Heart right ventricle (tissue), 16 donors: ENCODE measurements at places on chromosomes 6 and 20. TPM values are rescaled to one million over a fixed set of nuclear protein-coding genes. Genes with fewer than 3 reads are reported as not detected.

DNA sequence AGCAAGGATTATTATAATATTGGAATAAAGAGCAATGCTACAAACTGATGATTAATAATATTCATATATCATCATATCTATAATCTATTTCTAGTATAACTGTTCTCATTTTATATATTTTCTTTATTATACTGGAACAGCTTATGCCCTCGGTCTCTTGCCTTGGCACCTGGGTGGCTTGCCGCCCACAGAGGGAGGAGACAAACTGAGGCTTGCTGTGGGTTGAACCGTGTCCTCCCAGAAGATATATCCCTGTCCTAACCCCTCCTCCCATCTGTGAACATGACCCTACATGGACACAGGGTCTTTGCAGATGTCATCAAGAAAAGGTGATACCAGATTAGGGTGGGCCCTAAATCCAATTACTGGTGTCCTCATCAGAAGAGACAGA, 4.7 kb downstream of the RNASET2 start:
- H3K27ac ChIP-seq = no peak overlapping the region
- no peak overlapping the region for H3K4me3 ChIP-seq
- peaks cover 32% of the 10 kb centered on the region for H3K36me3 ChIP-seq
- H3K4me1 ChIP-seq = peaks cover 14% of the 10 kb centered on the region
- H3K27me3 ChIP-seq = no peaks in the 10 kb centered on the region
- DNase-seq = no peak

Gene ENPP1
- 2.2 TPM for total RNA-seq

Gene HLA-B
- 252 TPM for total RNA-seq

GRCh38 chr6:134186355-134186754, 131.6 kb downstream of the SGK1 start:
- H3K27ac ChIP-seq = no peak overlapping the region
- H3K27me3 ChIP-seq = no peaks in the 10 kb centered on the region
- peaks cover 7% of the 10 kb centered on the region for H3K4me1 ChIP-seq
- no peaks in the 10 kb centered on the region for H3K36me3 ChIP-seq
- DNase-seq = no peak

DNA sequence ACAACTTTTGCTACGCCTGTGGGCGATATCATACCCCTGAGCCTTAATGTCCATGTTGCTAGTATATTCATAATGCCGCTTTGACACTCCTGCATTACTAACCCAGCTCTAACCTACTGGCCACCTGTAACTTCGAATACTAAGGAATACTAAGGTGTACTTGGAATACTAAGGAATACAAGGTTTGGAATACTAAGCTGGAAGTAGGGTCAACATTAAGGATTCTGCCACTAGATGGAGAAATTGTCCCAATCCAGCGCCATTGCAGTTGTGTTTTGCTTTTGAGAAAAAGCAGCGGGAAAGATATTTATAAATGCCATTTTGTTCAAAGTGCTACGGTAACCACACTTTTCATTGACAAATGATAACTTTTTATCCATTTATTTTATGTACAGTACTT, 10.7 kb downstream of the TBXT start:
- H3K27me3 ChIP-seq = peaks cover 17% of the 10 kb centered on the region
- DNase-seq = no peak
- no peak overlapping the region for H3K27ac ChIP-seq
- no peaks in the 10 kb centered on the region for H3K4me1 ChIP-seq
